ENCODE measurements at places on chromosomes 6 and 20.

- DNase-seq = no peak
Observed at GRCh38 chr6:48977573-48977972, 485.5 kb downstream of the MMUT start.

GRCh38 chr6:33018904-33019303 is 9.5 kb upstream of the HLA-DOA start:
- DNase-seq = no peak

DNA sequence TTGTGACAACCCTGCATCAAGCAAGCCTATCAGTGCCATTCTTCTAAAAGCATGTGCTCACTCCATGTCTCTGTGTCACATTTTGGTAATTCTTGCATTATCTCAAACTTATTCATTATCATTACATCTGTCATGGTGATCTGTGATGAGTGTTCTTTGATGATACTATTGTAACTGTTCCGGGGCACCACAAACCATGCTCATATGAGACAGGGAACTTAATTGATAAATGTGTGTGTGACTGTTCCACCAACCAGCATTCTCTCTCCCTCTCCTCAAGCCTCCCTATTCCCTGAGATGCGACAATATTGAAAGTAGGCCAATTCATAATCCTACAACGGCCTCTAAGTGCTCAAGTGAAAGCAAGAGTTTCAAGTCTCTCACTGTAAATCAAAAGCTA is 4.0 kb downstream of the HUS1B start:
- DNase-seq = no peak

- no peak for DNase-seq
Observed at GRCh38 chr20:49694450-49695071, 19.1 kb downstream of the B4GALT5 start.

- no peak for DNase-seq
Observed at GRCh38 chr20:21835042-21835441, 129.6 kb downstream of the PAX1 start.

GRCh38 chr6:13375360-13375878 is 47.1 kb upstream of the TBC1D7 start:
- DNase-seq = no peak

DNA sequence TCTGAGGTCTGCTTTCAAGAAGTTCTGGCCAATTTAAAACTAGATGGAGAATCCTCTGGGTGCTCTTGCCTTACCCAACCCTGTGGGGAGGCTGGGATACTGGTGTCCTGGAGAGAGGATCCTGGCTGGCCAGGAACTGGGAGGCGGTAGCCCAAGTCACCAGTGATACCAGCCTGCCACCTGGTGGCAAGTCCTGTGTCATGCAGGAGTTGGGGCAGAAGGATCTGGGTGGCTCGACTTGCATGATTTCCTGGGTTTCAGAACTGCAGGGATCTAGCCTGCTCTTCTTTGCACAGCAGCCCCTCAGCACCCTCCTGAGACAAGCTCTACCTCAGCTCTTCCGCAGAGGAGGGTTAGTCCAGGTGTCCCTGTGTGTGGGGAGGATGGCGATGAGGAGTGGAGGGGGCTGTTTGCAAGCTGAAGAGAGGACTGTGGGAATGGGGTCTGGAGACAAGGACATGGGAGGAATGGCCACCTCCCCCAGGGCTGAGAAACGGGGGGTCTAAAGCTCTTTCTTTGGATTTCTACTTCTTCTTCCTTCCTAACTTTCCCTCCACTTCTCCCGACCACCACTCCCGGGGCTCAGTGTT is 4.2 kb downstream of the KCNK17 start:
- peak; percentile 50 for DNase-seq

- no peak for DNase-seq
Observed at GRCh38 chr20:36491901-36492617, 49.3 kb upstream of the MYL9 start.

DNA sequence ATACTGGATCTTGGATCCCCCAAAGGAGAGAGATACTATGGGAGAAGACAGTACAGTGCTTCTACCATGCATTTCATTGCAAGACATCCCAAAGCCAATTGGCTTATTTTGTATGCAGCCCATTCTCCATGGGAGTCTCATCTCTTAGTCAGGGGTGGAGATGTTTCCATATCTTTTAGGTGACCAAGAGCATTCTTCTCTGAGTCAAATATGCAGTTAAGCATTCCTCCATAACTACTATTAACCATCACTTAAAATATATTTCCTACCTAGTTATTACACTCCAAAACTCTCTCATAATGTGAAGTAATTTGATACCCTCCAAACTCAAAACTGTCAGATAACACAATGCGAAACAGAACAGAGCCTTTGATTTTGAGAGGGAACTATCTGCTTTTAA is 542.6 kb downstream of the HDGFL1 start:
- no peak for DNase-seq

GRCh38 chr6:123171341-123172115 is 175.5 kb downstream of the CLVS2 start:
- no peak for DNase-seq

DNA sequence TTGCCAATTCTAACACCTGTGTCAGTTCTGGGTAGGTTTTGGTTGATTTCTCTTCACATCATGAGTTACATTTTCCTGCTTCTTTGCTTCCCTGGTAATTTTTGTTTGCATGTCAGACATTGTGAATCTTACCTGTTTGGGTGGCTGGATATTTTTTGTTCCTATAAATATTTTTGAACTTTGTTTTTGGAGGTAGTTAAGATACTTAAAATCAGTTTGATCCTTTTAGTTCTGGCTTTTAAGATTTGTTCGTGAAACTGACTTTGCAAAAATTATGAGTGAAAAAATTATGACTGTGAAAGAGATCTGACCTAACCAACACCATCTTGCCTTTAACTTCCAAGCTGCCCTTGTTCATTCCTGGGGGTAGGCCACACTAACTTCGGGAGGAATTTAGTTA is 69.5 kb downstream of the BCAS1 start:
- no peak for DNase-seq

GRCh38 chr6:107009499-107009898 is 18.5 kb upstream of the MTRES1 start:
- DNase-seq = no peak

DNA sequence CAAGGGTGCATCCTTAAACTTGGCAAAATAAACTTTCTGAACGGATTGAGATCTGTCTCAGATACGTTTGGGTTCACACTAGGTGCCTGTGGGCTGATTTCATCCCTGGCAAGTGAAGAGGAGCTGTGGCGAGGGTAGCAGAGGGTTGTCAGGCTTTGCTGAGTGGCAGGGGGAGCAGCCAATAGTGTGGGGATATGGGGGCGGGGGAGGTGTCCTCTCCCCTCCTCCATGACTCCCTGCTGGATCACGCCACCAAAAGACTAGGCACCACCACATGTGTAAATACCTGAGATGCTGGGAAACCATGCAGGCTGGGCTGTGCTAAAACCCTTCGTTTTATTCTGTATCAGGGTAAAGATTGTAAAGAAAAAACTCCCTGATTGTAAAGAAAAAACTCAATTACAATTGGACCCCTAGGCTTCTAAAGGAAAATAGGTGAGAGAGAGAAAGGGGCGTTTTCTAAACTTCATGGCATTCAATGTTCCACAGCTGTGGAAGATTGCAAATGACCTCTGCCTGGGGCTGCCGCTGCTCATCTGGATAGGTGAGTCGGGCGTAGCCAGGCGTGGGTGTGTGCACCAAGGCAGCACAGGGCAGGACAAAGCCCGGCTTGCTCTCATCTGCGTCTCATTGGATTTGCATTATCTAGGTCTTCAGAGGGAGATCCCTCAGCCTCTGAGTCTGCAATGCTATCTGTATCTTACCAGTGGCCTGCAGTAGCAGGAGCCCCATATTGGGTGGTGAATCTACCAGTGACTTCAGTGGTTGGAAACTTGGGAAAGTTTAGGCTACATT is 26.9 kb upstream of the ADTRP start:
- DNase-seq = no peak

- no peak for DNase-seq
Observed at GRCh38 chr6:125834348-125834747, 43.6 kb downstream of the NCOA7 start.

DNA sequence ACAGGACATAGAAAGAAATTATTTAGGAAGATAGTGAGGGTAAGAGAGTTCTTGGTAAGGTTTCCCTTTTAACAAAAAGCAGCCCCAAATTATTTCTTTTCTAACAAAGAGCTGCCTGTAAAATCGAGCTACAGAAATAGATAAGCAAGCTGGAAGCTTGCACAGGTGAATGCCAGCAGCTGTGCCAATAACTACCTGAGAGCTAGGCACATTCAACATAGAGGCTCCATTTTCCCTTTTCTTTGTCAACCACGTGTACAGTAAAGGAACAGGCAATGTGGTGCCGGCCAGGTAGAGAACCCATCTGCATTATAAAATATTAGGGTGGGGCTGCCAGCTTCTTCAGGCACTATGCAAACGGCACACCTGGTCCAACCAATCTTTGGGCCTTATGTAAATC is 341.6 kb upstream of the JAG1 start:
- DNase-seq = no peak

DNA sequence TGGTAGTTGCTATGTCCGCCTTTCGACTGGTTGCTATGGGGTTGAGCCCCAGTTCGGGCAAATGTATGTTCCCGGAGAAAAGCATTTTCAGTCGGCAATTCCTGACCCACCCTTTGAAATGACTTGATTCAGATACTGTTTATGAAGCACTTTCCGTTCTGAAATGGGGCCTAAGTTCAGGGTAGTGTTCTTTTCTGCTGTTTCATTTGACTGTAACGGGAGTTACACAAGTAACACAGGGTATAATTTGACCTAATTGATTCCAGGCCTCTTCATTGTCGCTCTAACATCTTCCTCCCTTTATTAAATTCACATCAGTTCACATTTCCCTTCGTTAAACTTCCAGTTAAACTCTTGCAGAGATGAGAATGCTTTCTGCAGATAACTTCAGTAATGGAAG is 85.5 kb downstream of the BMP6 start:
- no peak for DNase-seq

DNA sequence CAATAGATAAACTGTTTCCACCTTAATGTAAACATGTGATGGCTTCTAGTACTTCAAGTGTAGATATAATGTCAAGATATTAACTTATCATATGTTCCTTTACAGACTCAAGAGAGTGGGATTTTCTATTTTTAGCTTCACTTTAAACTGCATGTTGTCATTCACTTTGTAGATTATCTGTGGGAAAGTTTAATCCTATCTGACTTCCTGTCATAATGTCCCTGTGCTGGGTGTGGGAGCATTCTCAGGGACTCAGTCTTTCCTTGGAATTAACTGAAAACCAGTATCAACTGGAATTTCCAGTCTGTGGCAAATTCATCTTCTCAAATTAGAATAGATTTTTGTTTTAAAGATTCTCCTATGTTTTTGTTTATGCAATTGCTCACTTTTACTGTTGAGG is 226.1 kb upstream of the FERMT1 start:
- DNase-seq = no peak

- DNase-seq = peak; percentile 62
Observed at GRCh38 chr6:134880487-134881190, 69.3 kb downstream of the ALDH8A1 start.

GRCh38 chr6:33830635-33831240 is 26.9 kb upstream of the MLN start:
- DNase-seq = no peak

- no peak for DNase-seq
Observed at GRCh38 chr20:24632581-24632980, 163.2 kb downstream of the SYNDIG1 start.

- DNase-seq = peak; percentile 61
Observed at GRCh38 chr6:132768051-132768517, 10.4 kb upstream of the VNN2 start.

DNA sequence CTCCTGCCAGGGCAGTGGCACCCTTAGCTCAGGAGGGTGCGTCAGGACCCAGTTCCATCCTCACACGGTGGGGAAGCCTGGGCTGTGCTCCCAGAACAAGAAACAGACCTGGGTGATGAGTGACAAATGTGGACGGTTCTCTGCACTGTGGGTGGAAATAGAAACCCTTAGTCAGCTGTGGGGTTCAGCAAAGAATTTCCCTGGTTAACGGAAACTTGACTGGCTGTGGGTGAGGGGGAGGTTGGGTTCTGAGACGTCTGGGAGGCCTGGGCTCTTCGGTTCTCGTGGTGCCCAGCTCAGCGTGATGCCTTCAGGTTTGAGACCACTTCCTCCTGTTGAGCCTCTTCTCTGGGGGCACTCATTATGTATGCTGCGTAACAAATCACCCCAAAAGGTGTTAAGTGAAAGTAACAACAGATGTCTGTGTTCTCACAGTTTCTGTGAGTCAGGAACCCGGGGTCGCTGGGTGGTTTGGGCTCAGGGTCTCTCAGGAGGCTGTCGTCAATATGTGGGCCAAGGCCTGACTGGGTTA is 53.1 kb upstream of the FAM83D start:
- no peak for DNase-seq

DNA sequence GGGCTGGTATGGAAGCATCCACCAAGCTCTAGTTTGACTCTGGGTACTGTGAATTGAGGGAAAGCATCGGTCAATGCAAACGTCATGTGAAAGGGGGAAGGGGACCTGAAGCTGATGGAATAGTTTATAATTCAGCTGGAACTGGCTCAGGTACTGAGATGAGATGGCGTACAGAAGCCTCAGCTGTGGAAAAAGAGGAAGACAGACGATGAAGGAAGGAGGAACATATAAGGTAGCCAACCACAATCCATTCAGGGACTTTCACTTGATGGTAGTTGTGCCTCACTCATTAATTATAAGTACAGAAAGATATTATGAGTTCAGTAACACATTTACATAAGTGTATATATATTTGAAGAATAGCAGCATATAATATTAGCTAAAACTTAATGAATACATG is 2.7 kb downstream of the CALHM5 start:
- no peak for DNase-seq

DNA sequence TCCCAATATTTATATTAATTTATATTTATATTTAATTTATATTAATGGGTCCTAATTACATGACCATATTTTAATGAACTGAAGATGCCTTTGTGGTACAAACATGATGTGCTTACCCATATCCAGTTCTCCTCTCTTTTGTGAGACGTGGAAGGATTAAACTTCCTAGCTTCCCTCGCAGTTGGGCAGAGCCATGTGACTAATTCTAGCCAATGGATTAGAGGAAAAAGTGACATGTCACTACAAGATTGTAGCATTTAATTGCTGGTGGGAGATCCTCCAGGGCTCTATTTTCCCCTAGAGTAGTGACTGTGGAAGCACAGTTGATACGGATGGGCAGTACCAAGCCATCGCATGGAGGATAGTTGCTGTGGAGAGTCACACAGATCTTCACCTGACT is 4.8 kb upstream of the SOBP start:
- no peak for DNase-seq

Measured in kidney capillary endothelial cell (primary cell).